ENCODE measurements at places on chromosomes 7 and 10.

DNA sequence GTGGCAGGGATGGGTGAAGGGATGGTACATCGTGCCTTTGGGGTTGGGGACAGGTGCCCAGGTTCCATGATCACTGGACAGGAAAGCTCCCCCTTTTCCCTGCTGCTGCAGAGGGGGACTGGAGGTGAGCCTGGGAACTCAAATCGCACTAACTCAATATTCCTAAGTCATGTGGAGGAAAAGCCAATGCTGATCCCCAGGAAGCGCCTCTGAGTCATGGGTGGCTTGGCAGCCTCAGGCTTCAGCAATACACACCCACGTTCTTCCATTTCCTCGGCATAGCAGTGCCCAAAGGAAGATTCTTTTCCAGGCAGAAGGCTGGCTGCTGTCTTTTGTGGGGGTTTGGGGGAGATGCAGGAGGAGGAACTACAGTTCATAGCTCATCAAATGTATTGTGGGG lies 165.8 kb downstream of the CCDC3 start:
- peak; percentile 87 for ATAC-seq

DNA sequence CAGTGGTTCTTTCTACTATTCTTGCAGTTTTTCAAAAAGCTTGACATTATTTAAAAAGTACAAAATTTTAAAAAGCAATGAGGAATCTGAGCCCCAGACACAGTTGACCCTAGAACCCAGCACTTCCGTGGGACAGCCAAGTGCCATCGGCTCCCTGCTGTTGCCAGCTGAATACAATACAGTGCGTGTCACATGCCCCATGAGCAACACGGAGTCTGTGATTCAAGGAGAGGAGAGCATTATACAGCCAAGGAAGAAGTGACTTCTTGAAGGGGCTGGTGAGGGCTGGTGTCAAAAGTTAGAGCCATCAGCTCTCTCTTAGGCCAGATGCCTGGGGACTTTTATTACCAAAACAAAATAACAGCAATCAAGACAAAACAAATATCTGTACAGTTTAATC lies 123.0 kb upstream of the FGFR2 start:
- ATAC-seq = no peak

DNA sequence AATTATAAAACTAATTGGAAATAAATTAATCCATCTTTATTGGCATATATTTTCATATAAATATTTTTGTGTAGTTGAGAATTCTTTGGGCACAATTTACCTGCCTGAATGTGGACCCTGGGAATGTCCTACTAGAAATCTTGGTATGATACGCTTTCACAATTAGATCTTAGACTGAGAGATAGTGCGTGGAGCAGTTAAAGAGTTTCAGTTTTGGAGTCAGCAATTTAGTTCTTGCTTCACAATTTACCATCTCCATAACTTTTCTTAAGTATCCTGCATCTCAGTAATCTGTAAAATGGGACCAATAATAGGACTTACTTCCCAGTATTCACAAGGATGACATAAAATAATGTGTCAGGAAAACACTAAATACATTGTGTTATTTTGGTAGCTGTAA lies 2.0 kb downstream of the MTPN start:
- ATAC-seq = no peak

GRCh38 chr10:71766717-71767419 lies 6.5 kb downstream of the VSIR start:
- peak; percentile 91 for ATAC-seq

DNA sequence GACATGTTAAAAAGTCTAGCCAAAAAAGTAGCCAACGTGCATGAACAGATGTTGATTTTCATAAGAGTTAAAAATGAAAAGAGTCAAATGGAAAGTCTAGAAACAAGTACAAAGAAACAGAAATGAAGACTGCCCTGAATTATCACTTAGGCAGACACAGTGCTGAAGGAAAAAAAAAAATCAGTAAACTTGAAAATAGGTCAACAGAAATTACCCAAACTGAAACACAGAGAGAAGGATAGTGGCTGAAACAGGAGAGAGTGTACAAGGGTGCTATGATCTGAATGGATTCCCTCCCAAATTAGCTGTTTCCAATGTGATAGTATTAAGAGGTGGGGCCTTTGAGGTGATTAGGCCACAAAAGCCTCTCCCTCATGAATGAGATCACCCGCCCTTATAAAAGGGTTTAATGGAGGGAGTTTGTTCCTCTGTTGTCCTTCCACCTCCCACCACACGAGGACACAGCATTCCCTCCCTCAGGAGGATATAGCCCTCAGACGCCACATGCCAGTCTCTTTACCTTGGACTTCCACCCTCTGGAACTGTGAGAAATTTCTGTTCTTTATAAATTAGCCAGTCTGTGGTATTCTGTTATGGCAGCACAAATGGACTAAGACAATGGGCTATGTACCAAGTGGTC lies 249.7 kb downstream of the AHR start:
- no peak for ATAC-seq

DNA sequence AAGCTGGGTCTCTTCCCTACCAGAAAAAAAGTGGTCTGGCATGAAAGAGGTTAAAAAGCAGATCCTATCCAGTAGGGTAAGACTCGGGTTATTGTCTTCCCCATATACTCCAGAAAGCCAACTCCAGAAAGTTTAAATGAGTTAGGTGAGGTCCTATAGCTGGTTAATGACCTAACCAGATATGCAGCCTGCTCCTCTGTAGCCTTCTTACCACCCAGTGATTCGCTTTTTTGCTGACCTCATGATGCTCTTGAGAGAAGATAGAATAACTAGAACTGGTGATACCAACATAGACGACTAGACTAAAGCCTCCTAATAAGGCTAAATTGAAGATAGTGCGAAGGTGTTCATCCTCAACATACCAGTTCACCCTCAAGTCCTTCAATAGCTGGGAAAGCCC lies 675 bp upstream of the GIMAP1 start:
- ATAC-seq = no peak

- ATAC-seq = peak; percentile 94
Measured at GRCh38 chr7:95545007-95545615, 51.2 kb downstream of the PDK4 start.

DNA sequence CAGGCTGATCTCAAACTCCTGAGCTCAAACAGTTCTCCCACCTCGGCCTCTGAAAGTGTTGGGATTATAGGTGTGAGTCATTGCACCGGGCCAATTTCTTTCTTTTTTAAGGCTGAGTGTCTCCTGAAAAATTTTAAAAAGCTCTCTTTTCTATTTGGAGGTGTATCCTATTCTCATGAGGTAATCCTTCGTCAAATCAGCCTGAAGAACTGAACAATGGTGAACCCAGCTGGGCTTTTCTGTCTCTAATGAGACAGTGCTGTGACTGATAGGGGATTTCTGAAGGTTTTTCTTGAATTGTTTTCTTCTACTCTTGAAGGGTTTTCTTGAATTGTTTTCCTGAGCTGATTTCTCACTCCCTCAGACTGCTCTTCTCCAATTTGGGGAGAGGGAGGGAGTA lies 30.9 kb upstream of the CALU start:
- ATAC-seq = no peak

- no peak for ATAC-seq
Measured at GRCh38 chr10:7804216-7804615, 14.1 kb upstream of the TAF3 start.

DNA sequence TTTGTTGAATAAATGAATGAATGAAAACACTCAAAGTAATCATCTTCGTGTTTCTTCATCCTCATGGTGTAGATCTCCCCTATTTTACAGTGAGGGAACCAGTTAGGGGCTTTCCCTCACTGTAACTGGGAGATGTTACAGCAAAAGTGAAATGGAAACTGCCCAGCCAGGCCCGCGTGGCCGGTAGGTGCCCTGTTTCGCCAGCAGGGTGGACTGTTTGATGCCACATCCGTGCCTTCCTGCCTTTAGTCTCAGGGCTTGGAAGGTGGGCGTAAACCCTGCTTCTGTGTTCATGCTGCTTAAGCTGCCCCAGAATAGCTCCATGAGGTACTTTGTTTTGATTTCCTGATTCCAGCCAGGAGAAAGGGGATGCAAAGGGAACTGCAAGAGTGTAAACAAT lies 268.8 kb downstream of the PLXNA4 start:
- ATAC-seq = peak; percentile 65

DNA sequence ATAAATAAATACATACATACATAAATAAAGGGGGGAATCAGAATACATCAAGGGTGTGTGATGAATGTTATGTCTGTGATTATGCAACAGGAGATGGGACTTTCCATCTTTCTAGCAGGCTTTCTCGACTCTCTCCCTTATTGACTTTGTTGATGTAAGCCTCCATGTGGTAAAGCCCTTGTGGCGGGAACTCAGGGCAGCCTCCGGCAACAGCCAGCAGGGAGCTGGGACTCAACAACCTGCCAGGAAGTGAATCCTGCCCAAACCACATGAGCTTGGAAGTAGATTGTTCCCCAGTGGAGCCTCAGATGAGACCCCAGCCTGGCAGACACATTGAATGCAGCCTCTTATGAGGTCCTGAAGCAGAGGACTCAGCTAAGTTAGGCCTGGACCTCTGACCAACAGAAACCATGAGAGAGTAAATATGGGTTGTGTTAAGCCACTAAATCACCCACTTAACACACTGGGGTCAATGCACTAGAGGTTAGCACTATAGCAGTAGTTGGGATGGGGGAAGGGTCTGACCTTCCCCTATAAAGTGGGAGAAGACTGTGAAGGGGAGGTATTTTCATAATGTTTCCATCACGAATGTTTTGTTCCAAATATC lies 104.0 kb downstream of the JCAD start:
- no peak for ATAC-seq

DNA sequence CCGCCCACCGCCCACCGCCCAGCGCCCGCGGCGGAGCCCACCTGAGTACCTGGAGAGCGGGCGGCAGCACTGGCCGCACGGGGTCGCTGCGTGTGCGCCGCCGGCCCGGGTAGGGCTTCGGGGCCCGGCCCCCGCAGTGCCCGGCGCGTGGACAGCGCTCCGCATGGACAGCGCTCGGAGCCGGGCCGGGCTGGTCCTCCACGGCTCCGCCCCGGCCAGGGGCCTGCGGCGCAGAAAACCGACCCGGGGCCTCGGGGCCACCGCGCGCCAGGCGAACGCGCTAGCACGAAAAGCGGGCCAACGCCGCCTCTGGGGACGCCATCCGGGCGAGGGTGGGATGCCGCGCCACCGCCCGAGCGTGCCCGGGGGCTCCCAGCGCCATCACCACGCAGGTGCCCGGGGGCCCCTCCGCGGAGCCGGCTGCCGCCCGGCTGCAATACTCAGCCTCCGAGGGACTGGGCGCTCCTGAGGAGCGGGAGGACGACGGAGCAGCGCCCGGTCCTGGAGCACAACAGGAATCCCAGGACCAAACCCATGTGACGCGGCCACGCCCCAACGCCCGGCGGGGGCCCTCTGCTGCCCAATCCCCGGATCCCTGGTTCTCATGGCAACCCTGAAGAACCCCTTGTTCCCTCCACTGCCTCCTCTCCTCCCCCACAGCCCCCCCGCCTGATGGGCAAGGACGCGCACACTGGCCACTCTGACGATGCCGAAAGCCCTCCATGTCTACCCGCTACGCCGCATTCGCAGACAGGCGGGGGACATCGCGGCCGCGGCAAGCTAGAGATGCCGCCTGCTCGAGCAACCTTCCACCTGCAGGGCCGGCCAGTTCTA lies at the start of gene GRB10:
GRB10 (minus strand) TSS at position 522 of the 834 bp plus-strand sequence. CDS start 50,574 bp downstream, outside the sequence.
- ATAC-seq = peak; percentile 82
